ENCODE measurements at places on chromosomes 16 and 17.

DNA sequence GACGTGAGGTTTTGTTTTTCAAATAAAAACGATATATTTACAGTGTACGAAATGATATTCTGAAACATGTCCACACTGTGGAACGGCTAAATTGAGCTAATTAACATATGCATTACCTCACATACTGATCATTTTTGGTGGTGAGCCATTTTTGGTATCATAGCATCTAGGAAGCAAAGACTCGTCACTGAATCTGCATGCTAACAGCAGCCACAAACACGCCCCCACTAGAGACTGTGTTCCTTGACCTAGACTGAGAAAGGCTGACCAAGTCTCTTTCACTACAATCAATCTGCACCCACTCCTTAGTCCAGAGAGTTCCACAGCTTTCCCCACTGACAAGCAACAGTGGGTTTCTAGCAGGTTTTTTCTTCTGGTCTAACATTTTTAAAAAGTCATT is 29.5 kb downstream of the NPLOC4 start:
- DNase-seq, result no peak
- no peak overlapping the region for H3K4me3 ChIP-seq
- peaks cover 11% of the 10 kb centered on the region for H3K36me3 ChIP-seq
- no peak overlapping the region for H3K27ac ChIP-seq
- H3K4me1 ChIP-seq, result peaks cover 4% of the 10 kb centered on the region

- peaks cover 24% of the 10 kb centered on the region for H3K36me3 ChIP-seq
- H3K27ac ChIP-seq, result peak overlapping the region; percentile 97
- no peaks in the 10 kb centered on the region for H3K27me3 ChIP-seq
Measured at GRCh38 chr17:67656494-67657203, 61.1 kb upstream of the NOL11 start.

GRCh38 chr17:65820811-65821210 is 259.4 kb upstream of the AXIN2 start:
- H3K4me3 ChIP-seq, result no peak overlapping the region
- no peaks in the 10 kb centered on the region for H3K4me1 ChIP-seq
- peaks cover 38% of the 10 kb centered on the region for H3K27me3 ChIP-seq
- no peak overlapping the region for H3K27ac ChIP-seq
- no peaks in the 10 kb centered on the region for H3K36me3 ChIP-seq

DNA sequence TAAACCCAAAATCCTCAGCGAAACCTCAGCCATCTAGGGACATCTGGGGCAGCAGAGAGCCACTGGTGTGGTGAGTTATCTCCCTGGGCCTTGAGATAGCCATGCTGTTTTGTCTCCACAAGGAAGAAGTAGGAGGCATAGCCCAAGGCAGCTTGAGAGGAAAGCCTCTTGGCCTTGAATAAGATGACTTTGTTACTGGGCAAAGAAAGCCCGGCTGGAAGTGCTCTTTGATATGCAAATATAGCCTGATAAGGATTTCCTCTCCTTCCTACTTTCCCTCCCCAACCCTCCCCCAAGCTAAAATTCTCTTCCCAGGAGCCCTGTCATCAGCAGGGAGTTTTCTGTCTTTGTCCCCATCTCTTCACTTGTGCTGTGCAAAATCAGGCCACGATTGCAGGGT is 694.4 kb downstream of the MAF start:
- no peak for DNase-seq
- peaks cover 3% of the 10 kb centered on the region for H3K36me3 ChIP-seq
- no peak overlapping the region for H3K4me3 ChIP-seq
- H3K27me3 ChIP-seq, result no peaks in the 10 kb centered on the region
